T-helper 17 cell (primary cell): ENCODE measurements at places on chromosomes 7 and 10.

- no peak for DNase-seq
Observed at GRCh38 chr7:26699766-26700165, 164.6 kb downstream of the SKAP2 start.

DNA sequence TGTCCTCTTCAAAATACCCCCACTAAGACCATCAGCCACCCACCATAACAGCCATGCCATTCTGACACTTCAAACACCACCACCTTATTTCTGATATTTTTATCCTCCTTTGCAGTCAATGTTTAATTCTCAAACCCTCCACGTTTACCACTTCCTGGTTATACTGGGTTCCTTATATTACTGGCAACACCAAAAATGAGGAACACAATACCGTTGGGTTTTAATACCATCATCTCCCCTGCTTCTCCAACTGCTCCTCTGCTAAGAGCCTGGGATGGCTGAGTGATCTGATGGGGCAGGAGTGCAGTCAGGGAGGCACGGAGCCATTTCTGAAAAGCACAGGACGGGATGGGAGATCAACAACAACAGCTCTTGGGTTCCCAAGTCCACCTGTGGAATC, 140.5 kb downstream of the CHCHD3 start:
- DNase-seq: no peak

GRCh38 chr7:4436361-4436895, 245.7 kb upstream of the FOXK1 start:
- DNase-seq: no peak

- no peak for DNase-seq
Observed at GRCh38 chr7:157401567-157402387, 65.0 kb downstream of the DNAJB6 start.

DNA sequence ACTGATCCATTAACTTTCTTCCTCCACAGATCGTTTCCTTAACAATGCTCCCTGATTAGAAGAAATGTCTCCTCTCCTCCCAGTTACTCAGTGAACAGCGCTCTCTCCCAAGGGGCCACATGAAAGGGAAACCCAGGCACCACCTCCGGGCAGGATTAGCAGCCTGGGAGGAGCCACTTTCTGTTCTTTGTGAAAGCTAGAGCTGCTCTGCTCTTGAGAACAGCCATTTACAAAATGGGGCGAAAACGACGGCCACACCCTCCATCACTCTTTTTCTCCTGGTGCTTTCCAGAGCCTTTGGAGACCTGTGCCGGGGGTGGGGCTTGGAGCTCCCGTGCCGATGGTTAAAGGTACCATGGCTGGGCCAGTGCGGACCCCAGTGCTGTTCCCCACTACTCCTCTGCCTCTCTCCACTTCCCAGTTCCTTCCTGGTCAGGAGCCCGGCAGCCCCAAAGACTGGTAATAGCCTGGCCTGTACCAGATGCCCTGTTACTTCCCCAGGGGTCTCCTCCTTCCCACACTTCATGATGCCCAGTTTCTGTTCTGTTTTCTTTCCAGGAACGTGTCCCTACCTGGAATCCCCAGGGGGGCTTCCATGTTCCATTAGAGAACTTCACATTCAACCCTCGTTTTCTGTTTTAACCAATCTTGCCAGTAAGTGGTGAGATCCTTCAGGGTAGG, 402.9 kb upstream of the GALNT17 start:
- DNase-seq: no peak

GRCh38 chr10:118712930-118713634, 41.7 kb downstream of the CACUL1 start:
- no peak for DNase-seq

- no peak for DNase-seq
Observed at GRCh38 chr10:30995081-30995770, 36.4 kb downstream of the ZNF438 start.

DNA sequence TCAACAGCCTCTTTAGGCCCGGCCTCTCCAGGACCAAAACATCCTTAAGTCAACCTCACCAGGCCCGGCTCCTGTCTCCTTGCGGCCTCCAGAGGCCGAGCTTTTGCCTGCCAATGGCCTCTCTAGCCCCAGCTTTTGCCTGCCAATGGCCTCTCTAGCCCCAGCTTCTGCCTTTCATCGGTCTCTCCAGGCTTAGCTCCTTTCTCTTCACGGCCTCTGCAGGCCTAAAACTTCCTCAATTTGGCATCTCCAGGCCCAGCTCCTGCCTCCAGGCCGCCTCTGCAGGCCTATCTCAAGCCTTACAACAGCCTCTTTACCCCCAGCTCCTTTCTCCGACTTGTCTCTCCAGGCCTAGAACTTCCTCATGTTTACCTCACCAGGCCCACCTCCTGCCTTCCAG, 15.7 kb upstream of the TMEM248 start:
- no peak for DNase-seq

DNA sequence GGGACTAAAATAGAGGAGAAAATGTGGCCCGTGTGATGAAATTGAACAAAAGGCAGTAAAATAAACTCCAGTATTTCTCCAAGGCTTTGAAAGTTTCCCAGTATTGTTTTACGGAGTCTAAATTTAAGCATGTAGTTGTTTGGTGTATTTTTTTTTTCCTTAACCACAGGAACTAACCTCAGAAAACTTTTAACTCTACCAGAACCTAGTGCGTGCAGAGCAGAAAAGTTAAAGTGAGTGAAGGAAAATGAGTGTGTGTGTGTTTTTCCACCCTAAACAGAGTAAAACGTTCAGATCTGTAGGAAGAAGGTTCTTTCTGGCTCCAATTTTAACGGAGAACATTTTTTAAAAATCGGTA, 812 bp downstream of the PROSER2 start:
- DNase-seq: no peak

DNA sequence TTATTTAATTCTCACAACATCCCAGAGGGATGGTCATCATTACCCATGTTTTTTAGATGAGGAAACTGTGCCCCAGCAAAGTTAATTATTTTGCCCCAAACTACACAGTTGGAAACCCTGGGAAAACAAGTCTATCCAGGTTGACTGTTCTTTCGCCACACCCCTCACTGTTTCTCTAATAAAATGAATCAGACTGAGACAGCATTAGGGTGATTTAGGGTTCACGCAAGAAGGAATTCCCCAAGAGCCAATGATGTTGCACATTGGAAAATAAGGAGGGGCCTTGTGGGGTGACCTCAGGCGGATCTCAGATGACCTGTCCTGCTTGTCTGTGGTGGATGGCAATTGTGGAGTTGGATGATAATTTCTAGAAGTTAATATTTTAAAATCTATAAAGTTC, 135.7 kb upstream of the TBX20 start:
- no peak for DNase-seq

GRCh38 chr7:155344270-155344617, 46.6 kb downstream of the INSIG1 start:
- DNase-seq: no peak

DNA sequence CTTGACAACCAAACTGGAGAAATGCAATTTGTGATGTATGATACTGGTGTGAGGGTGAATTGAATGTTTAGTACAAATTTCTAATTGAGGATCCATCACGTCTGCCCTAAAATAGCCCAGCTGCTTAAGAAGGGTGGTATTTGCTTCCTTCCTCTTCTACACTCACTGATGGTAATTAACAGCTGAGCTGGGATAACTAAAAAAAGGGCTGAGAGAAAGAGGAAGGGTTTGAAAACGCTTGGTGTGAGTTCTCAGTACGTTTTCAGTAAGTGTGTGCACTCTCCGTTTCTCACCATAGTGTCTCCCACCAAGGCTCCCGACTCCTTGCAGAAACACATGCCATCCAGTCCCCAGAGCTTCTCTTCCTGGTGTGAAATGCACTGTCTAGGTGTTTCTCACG, 54.3 kb downstream of the MAP3K8 start:
- no peak for DNase-seq

DNA sequence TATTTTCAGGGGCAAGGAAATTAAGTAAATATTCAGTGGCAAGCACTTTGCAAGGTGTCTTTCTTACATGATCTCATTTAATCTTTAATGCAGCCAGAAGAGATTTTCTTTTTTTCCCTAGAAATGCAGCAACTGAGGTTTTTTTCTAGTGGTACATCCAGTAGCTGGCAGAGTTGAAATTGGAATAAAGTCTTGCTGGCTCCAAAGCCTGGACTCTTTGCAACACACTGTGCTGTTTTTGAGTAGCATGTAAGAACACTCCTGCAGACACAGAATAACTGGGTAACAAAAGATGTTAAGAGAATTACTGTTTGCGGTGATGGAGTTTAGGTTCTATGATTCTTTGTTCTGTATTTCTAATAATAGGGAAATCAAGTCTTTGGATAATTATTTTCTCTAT, 123.6 kb downstream of the PON1 start:
- no peak for DNase-seq

DNA sequence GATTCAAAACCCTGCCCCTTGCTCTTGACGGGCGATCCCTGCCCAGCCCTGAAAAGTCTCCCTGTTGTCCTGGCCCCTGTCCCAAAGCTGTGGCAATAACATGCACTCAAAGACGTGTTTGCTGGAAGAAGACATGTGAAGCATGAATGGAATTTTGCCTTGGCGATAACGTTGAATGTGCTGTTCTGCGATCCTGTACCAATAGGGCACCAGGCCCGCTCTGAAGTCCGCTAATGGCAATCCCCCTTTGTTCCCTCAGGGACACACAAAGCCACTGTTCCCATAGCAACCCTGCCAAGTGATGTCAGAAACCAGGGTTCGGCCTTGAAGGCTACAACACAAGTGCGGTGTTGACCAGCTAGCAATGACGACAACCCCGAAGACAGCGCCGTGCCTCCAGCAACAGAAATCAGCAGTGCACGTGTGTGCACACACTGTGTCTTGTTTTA, 284.6 kb downstream of the KLF6 start:
- no peak for DNase-seq
